Activated CD8-positive, alpha-beta memory T cell treated with anti-CD3 and anti-CD28 coated beads, Interleukin-2, amount 10 ng/mL, durations not matched to agents 7 days and 5 days (primary cell): ENCODE measurements at places on chromosomes 4 and X.

DNA sequence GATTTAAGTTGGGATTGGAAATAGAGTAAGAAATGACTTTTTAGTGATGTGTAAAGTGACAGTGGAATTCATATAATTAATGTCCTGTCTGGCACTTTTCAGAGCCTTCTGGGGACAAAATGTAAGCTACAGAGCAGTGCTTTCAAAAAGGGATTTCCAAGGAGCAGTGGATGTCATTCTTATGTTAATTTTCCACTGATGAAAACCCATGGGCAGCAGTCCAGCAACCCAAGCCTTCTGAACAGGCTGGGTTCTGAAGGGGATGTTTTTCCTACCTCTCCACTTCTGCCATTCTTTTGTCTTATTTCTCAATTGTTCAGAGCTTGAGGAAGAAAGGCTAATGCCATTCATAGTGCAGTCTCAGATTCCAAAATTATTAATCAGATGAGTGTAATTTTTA lies 717.6 kb upstream of the HS3ST1 start:
- DNase-seq: no peak

- DNase-seq: no peak
Measured at GRCh38 chr4:33837043-33837838, 2407.1 kb downstream of the ARAP2 start.

DNA sequence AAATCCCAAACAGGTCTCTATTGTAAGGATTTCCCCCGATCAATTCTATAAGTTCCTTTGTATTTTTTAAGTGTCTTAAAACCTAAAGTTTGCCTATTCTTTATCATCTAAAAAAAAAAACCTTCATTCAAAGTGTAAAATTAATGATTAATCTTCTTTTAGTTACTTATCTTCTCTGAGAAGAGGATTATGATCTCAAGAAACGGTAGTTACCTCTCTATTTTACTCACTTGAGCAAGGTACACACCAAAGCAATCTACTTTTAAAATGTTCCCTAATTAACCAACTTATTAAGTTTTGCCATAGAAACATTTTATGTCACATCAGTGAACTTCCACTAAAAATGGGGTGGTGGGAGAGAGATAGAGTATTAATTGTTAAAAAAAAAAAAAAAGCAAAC lies 15.2 kb upstream of the GALNT7 start:
- DNase-seq: no peak

DNA sequence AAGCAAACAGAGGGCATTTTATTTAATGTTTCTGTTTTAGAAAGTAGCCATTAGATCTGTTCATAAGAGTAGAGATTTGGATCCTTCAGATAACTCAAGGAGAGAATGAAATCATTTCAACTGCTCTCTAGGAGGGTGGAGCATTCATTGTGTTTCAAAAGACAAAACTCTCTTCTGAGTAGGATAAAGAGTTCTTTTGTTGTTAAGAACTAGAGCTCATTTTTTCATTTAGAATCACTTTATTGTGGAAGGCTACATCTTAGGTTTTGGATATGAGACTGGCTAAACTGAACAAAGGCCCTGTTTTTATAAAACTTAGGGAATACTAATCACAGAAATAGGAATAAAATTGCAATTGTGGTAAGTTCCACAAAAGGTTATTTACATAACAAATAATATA lies 193.9 kb upstream of the PCDH10 start:
- DNase-seq: no peak

DNA sequence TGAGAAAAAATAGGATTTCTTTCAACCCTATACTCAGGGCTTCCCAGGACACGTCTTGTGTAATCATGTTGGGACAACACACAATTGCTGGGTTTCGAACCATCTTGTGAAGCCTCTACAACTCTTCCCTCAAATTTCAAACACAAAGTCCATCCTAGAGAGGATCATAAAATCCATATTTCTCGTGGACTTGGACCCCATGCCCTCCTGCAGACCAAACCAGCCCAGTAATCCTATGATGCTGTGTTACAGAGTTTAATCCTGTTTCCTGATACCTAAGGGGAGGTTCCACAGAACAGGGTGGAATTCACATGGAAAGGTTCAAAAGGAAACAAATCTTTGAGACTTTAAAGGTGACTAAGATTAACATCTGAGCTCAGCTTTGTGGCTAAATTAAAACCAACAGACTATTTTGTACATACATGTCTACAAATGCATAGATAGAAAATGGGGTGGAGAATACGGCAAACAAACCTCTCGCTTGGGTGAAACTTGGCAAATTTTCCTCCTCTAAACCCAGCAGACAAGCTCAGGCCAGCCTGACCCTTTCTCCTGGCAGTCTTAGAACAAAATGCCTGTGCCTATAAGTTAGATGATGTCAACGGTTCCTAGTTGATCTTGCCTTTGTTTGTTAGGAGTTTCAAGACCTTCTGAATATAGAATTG lies 38.1 kb downstream of the EGFL6 start:
- DNase-seq: no peak

DNA sequence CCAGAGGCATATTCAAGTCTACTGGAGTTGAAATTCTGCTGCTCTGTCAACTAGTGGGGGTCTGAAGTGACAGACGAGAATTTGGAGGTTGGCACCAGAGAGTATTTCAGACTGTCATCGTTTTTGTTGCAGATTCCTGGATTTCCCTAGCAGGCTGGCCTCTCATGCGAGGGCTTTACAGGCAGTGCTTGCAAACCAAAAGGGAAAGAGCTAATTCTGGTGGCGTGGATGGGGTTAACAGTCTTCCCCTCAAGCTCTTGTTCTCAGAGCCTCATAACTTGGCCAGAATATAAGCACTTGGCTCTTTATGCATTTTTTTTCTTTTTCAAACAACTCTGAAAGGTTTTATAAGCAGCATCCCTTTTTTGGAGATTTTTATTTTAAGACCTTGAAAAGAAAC lies at the start of gene SPARCL1:
Gene SPARCL1, minus strand, starts transcription at position 190 of the 400 bp plus-strand sequence. CDS start 29,802 bp downstream, outside the sequence.
- DNase-seq: no peak

GRCh38 chr4:40461879-40462278 lies 126.7 kb downstream of the CHRNA9 start:
- DNase-seq: no peak

- no peak for DNase-seq
Measured at GRCh38 chr4:52853351-52853750, 8.8 kb upstream of the RASL11B start.

GRCh38 chr4:3227878-3228675 lies 20.9 kb upstream of the MSANTD1 start:
- no peak for DNase-seq

DNA sequence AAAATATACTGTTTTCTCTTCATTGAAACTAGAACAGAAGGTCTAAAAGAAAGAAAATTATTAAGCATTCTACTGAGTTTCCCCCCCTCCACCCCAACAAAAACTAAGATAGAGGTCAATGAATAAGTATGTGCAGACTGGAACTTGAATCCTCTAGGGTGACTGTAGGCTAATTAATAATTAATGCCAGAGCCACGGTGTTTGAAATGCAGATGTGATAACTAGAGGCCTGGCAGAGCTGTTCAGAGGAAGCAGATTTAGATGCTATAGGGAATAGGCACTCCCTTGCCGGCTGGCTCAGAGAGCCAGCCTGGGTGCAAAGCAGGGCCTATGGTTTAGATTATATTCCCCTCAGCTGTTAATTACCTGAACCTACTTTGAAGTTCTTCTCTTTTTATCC lies 12.2 kb upstream of the POU3F4 start:
- DNase-seq: no peak

DNA sequence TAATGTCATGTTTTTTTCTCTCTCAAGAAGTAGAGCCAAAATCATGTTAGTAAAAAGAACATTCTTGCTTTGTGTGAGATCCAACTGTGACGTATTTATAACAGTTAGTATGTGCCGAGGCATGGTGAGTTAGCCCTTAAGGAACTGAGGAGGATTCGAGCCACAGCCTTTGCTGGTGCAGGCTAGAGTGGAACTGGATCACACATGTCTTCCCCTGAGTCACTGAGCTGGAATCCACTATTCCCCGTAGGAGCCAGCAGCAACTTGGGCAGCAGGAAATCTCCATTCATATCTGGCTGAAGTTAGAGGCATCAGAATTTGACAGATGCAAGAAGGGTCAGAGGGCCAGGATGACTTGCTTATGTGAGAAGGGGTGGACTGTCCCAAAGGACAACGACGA lies 144.6 kb upstream of the KIT start:
- DNase-seq: no peak

DNA sequence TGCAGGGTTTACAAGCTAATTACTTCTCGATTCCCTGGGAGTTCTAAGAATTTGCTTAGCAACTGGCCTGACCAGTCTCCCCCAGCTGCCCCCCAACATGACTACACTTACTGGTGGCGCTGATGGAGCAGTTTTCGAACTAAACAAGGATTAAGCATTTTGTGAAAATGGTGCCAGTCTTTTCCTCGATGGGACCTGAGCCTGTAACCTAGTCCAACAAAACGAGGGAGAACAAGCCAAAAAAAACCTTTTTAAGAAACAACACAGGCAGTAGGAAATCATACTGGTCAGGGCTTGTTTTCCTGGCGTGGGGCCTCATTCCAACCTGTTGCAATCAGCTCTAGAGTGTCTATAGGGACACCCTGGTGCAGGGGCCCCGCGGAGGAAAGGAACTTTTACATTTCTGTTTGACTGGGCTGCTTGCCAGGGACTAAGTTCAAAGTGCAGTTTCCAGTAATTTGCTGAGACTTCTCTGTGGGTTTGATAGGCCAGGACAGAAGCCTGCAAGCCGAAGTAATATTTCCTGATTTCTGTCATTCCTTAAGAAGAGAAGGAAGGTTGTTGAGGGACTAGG lies 158.7 kb downstream of the SPRY1 start:
- no peak for DNase-seq

DNA sequence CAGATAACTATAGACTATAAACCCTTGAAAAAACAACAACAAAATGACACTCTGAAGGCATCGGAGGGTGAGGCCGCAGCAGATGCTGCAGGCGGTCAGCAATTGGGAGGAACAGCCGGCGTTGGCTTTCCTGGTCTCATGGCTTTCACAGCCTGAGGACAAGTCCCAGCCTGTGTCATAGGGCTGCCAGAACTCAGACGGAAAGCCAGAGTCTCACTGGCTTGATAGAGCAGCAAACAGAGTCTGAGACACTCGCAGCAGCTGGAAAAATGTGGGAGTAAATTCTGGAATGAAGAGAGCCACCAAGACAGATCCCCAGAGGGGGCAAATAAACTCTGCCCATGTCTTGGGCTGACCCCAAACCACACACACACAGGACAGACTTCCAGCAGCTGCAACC lies 86.3 kb downstream of the PPP2R2C start:
- DNase-seq: no peak

DNA sequence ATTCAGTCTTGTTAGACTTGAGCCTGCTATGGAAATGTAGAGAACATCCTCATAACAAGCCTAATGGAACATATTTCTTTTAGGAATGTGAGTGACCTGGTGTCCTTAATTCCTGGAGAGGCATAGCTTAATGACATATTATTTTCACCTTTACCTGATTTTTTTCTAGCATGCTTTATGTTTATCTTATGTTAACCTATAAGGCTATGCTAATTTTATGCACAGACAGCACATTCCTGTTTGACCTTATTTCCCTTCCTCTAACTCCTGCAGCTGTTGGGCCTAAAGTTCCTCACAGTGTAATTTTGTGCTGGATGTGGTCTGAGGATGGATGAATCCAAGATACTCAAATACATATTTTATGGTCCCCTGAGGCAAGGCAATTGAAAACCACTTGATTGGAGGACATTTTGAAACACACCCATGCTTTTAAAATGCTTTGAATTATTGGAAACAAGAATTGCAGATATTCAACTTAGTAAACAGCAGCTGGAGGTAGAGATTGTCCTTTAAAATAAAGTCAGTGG lies 111.5 kb downstream of the LARP7 start:
- DNase-seq: no peak

DNA sequence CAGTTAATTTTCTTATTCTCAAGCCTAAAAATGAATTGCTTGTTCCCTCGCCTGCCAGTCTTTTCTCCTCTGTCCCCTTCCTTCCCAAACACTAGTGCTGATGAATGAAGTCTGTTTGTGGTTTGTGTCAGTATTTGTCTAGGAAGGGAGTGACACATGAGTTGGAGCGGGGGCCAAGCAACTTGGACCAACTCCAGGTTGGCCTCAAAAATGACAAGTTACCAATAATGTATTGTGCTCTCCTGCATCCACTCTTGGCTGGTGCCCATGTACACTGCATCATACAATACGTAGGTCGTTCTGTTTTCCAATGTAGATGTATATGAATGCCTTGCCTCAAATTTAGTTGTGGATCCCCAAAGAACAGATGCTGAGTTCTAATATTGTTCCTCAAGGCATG lies 223.0 kb upstream of the GPC4 start:
- no peak for DNase-seq

DNA sequence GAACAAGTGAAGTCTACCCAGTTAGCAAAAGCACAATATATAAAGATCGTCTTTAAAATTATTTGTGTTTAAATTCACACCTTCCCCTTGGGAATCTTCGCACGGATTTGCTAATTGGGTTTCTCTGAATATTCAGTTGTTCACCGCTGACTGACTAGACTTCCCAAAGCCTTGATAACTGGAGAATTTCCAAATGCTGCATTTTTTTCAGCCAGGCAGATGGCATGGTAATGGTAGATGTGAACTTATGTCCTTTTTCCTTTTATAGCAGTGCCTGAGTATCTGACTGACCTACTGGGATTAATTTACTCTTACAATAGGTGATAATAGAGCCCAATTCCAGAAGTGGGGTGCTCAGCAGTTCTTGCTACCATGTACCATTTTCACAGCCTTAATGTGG lies 548.1 kb downstream of the PACRGL start:
- DNase-seq: no peak

- DNase-seq: no peak
Measured at GRCh38 chrX:124341396-124342132, 4.8 kb upstream of the SH2D1A start.

DNA sequence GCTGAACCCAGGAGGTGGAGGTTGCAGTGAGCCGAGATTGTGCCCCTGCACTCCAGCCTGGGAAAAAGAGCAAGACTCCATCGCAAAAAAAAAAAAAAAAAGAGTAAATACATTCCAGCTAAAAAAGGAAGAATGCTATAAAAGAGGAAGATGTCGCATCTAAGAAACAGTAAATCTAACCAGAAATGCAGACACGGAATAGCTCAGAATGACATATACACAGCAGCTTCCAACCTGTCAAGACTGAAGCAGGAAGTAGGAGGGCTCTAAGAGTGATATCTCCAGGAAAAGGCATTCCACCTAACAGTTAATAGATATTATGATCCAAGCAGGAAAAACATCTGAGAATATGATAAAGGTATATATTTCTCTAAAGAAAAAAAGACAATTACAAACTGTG lies 16.0 kb downstream of the CLOCK start:
- no peak for DNase-seq

GRCh38 chr4:159543831-159544230 lies 441.0 kb downstream of the RAPGEF2 start:
- no peak for DNase-seq

GRCh38 chrX:22351966-22352365 lies 79.3 kb downstream of the CBLL2 start:
- DNase-seq: no peak
